ENCODE measurements at places on chromosomes 16 and 17. TPM values are rescaled to one million over a fixed set of nuclear protein-coding genes. Genes with fewer than 3 reads are reported as not detected.

TOP2A gene
- 65.5 TPM for total RNA-seq

RPRML gene
- total RNA-seq, result not detected

AMDHD2 gene
- 59.0 TPM for total RNA-seq

- no peak for DNase-seq
Measured at GRCh38 chr17:9820448-9820847, 1.4 kb downstream of the GSG1L2 start.

GAS2L2 gene
- total RNA-seq, result under 0.01 TPM

DNA sequence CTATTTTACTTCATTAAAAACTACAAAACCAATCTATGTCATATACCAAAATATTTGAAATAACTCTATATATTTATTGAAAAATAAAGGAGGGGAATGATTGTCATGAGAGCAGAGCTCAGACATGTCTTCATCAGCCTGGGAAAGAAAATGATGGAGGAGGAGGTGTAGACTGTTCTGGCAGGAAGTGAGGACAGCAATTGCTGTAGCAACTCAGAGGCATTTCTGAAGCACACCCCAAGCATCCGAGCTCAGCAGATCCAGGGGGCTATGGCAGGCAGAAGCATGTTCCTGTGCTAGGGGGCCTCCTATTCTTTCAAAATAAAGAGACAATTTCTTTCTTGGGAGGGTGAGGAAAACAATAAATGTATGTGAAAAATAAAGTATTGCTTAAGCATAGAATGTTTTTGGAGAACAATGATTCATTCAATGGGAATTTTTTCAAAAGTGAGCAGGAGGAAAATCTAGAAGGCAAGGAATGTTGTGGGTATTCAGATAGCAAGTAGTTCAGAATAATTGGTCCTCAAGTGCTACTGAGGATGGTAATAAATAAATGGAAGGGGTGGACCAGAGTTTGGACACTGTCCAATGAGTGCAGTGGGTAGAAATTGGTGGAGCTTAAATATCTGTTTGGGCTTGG, 383.4 kb downstream of the CDH11 start:
- no peak for DNase-seq

DNA sequence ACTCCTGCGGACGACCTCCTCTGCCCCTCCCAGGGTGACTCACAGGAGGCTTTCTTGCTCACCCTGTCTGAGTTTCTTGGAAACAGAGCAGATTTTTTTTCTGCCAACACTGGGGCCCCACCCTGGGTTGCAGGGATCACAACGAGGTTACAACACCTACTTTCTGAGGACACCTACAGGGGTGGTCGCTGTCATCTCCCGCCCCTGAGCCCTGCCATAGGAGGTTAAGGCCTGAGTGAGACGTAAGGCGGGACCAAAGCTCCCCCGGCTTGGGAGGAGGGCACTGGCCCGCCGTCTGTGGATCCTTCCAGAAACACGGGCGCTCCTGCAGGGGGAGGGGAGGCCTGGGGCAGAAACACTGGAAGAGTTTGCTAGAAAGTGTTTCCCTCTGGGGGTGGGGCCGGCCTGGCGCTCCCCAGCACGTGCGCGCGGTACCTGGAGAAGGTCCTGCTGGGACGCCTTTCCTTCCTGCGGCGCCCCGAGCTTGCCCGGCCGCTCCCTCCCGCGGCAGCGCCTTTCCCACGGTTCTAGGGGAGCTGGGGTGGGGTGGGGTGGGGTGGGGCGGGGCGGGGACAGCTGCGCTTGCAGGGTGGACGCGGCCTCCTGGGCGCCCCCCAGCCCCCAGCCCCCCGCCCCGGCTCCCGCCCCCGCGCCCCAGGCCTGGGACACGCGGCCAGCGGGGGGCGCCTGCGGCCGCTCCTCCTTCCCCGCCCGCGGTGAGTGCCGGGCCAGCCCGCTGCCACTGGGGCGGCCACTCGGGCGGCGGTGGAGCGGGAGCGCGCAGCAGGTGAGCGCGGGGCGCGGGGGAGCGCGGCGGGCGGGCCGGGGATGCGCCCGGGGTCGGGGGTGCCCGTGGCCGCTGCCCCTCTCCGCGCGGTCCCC, 20.7 kb upstream of the ADCY7 start:
- peak; percentile 40 for DNase-seq

MYH2 gene
- not detected for total RNA-seq

MT1M gene
- 0.38 TPM for total RNA-seq

- DNase-seq, result peak; percentile 48
Measured at GRCh38 chr16:715477-716199, 720 bp downstream of the METRN start.

DNA sequence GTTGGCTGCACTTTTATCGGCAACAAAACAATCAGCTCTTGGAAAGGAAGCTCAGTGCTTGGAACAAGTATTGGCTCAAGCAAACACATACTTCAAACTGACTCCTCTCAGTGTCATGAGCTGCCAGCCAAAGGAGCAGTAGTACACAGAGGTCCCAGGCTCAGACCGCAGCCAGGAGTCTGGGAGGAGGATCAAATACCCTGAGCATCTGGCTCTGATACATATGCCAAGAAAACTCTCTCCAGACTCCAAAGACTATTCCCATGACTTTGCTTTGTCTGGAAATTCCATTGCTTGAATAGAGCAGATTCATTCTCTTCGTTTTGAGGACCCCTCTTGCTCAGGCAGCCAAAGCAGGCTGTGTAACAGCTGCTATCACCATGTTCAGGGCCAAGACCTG, 501.6 kb upstream of the PSMD7 start:
- no peak for DNase-seq

GRCh38 chr17:35052241-35052610, 11.3 kb downstream of the RFFL start:
- no peak for DNase-seq

DNA sequence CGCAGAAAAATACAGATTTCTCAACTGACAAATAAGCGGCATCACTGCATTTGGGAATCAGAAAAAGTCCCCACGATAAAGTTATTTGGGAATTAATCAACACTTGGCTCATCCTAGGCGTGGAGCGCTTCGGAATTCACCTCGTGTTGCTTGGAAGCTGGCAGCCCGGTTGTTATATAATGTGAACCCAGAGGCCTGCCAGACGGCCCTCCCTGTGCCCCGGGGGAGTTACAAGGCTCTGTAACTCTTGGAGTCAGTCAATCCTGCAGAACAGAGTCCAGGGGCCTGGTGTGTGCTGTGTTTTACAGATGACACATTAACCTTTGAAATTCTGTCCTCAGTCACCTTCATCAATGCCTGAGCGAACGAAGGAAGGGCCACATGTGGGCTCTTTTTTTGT, 111.1 kb downstream of the PITPNC1 start:
- no peak for DNase-seq

TBX4 gene
- not detected for total RNA-seq

DNA sequence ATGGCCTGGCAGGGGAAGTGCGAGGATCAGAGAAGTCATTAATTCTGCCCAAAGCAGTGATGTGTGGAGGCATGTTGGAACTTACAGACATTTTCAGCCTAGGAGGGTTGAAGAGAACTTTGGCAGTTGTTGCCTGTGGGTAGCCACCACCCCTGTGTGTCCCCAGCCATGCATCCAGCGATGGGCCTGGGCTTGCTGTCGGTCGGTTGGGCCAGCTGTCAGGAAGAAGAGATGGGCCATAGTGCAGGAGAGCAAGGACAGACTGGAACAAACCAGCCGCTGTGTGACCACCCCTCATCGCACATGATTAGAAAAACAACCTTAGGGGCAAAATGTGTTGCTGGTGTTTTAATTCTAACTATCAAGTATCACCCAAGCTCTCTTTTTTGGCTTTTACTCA, 173.7 kb downstream of the CNTNAP4 start:
- no peak for DNase-seq

KRT13 gene
- not detected for total RNA-seq

- no peak for DNase-seq
Measured at GRCh38 chr16:86035906-86036305, 136.9 kb downstream of the IRF8 start.

FAM20A gene
- not detected for total RNA-seq

GRCh38 chr17:35147375-35147905, at the start of gene UNC45B:
TSS of gene UNC45B (plus strand) at chr17:35147817. CDS start at chr17:35148264, 447 bp downstream.
- DNase-seq, result no peak

NDRG4 gene
- total RNA-seq, result 368 TPM

- no peak for DNase-seq
Measured at GRCh38 chr16:66976746-66977145, 11.6 kb upstream of the CES4A start.

SLC35G6 gene
- not detected for total RNA-seq

TMEM170A gene
- 30.3 TPM for total RNA-seq

- DNase-seq, result no peak
Measured at GRCh38 chr16:31430380-31431052, 2.4 kb upstream of the COX6A2 start.

CDRT15 gene
- not detected for total RNA-seq

GRCh38 chr16:22239131-22239805, 33.2 kb downstream of the EEF2K start:
- no peak for DNase-seq

SOX9 gene
- not detected for total RNA-seq

GRCh38 chr17:44655983-44656710, at the start of gene MEIOC:
TSS of gene MEIOC (plus strand) at chr17:44656468. CDS start at chr17:44656614, 146 bp downstream.
- DNase-seq, result no peak

DNA sequence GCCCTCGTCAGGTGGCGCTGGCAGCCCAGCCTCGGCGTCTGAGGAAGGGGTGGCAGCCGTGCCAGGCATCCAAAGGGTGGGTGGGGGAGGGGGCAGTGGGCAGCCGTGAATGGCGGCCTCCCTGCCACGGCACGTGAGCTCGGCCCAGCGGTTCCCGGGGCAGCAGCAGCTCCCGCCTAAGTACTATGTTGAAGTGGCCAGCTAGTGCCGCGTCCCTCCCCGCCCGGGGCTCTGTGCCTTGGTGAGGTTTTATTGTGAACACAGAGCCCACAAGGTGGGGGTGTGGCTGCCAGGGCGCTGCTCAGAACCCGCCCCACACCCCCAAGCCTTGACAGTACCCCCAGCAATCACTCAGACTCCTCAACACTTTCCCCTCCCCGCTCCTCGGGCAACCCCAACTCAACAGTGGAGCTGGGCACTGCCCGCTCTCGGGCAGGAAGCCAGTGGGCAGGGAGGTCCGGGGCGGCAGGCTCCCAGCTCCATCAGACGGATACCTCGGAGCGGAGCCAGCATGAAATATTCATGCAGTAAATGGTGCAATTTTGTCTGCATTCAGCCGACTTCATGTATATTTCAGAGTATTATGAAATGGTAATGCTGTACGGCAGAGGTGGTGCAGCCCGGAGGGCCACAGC, 80.4 kb downstream of the ENGASE start:
- no peak for DNase-seq

DNA sequence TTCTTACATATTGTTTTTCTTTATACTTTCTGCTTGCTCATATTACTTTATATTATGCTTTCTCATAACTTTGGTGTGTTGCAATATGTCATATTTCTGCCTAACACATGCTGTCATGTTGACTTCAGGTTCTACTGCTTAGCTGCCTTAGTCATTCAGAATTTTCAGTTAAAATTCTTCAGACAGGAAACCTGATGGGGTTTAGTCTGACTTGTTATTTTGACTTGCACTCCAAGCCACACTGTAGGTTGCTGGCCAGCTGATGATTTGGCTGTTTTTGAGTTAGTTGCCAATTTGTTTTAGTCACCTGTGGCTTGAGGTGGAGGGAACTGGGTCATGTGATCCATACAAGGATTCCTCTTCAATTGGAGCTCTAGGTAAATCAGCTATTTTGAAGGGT, 315.4 kb downstream of the MAP2K6 start:
- no peak for DNase-seq

DNA sequence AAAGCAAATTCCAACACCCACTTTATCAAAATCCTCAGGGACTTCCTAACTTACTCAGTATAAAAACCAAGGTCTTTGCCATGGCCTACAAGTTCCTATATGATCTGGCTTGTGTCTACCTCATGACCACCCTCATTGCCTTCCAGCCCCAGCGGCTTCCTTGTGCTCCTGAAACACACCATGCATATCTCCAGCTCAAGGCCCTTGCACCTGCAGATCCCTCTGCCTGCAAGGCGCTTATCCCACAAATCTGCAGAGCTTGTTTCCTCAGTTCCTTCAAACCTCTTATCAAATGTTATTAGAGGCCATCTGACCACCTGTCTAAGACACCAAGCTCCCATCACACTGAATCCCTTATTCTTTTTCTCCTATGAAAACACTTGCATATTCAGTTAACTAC, 2.6 kb downstream of the BBS2 start:
- no peak for DNase-seq

DNA sequence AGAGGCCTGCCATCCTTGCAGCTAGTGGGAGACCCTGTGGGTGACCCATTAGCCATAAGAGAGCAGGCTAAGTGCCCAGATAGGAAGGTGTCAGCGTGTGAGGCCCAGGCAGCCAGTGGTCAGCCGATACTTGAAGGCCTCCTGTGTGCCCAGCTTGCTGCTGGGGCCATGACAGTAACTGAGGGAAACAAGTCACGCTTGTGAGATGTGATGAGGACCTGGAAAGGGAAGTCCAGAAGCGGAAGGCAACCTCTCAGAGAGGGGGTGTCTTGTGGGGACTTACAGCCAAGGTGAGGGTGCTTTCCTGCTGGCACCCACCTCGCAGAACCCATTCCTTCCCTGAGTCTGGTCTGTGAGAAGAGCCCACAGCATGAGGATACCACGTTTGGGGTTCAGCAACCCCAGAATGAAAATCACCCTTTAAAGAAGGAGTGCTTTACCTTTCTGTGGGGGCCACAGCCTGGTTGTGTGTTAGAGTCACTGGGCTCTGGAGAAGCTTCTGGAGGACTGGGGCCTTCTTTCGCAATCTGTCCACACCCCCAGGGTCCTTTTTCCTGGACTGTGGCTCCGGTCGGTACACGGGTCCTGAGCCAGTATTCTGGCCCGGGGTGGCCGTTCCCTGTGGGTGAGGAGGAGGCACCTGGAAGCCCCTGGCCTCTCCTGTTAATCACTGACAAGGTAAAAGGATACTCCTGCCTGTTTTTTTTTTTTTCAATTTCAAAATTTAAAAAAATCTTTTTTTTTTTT, 53.9 kb downstream of the PLCG2 start:
- DNase-seq, result no peak

TEKT3 gene
- not detected for total RNA-seq

DNA sequence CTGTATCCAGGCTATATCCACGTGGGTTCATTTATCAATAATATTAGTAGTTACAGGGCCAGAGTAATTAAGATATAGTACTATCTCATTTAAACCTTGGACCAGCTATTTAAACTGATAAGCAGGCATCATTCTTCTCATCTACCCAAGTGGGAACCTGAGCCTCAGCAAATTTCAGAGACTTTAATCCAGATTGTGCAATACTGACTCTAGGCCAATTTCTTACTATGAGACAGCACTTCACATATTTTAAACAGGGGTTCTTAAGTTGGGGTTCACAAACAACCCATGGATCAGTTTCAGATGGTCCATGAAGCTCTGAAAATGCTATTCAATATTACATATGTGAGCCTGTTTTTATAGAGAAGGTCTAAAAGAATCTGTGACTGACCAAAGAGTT, 302.7 kb upstream of the PSMD7 start:
- DNase-seq, result no peak

GRCh38 chr17:67324330-67324729, 42.0 kb downstream of the PSMD12 start:
- DNase-seq, result no peak

- DNase-seq, result no peak
Measured at GRCh38 chr17:13441873-13442272, 159.9 kb downstream of the HS3ST3A1 start.

FOXN1 gene
- not detected for total RNA-seq

GRCh38 chr17:27520491-27521185, 64.4 kb downstream of the KSR1 start:
- no peak for DNase-seq

NXPH3 gene
- 0.90 TPM for total RNA-seq
